ENCODE measurements at places on chromosomes 16 and 17.

- no peak for DNase-seq
These were observed 183.5 kb downstream of the CHD9NB start for GRCh38 chr16:52869243-52869642.

DNA sequence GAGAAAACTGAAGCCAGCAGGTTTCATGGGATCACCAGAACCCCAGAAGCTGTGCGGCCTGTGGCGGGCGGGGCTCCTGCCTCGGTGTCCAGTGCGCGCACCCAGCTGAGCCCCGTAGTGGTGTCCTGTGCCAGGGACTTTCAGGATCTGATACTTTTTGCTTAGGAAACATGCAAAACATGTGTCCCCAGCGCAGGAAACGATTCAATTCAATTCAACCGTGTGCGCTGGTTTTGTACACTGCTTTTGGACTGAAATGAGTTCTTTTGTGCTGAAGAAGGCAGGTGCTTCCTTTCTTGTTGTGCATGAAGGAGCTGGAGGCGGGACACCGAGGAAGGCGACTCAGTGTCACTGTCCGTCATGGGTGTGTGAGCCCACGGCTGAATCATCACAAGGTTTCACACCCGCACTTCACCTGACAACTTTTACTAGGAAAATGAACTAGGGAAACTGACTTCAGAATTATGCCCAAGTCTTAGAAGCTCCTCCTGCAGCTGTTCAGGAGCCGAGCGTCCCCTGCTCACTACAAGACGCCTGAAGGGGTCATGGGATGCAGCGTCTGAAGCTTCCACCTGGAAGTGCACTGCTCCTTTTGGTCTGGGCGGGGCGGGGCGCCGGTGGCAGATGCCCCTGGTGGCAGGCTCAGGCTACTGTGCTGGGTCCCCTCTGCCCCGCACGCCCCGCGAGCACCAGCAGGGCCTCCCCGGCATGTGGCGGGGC lies 31.4 kb upstream of the ZNF750 start:
- DNase-seq: no peak

GRCh38 chr17:44232061-44232460 lies 12.6 kb upstream of the UBTF start:
- no peak for DNase-seq

GRCh38 chr16:84318091-84318975 lies 23.7 kb downstream of the WFDC1 start:
- DNase-seq: no peak

DNA sequence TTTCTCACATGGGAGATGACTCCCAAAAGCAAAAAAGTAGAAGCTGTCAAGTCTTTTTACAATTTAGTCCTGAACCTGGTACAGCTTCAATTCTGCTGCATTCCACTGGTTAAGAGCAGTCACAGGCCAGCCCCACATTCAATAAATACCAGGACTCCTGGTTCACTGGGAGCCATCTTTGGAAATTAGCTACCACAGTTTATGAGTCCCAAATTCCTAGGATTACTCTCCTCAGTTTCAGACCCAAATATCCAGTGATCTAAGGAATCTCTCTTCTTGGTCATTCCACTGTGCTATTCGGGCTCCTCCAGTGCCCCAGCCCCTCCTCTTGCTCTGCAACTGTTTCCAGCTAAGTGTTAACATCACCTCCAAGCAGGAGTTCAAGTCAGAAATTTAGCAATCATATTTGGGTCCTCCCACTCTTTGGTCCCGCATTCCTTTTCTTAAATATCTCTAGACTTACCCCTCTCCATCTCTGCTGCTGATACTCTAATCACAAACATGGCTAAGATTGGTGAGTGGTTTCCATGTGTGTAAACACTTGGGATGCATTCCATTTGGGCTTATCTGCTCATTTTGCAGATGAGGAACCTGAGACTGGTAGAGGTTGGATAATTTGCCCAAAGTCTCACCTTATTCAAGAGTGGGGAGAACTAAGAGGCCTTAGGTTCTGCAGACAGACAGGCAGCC lies 9.6 kb upstream of the WIPF2 start:
- DNase-seq: no peak

DNA sequence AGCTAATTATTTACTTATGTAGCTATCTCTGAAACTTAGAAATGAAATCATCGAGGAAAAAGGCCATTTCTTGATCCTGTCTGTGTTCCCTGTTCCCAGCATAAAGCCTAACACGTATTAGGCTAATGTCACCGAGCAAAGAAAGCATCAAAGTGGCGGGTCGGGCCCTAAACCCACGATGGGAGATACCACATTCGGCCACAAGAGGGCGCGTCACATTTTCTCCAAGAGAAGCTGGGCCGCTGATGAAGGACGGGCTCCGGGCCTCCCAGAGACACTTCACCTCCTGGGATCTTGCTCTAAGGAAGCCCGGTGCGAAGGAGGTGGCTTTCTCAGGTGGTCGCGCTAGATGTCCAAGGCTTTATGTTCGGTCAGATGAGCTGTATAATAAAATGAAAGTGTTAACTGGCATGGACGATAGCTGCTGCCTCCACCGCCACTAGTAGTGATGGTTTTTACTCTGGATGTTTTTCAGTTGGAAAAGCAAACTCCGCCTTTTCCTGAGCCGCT lies 853 bp upstream of the PDK2 start:
- peak; percentile 83 for DNase-seq

DNA sequence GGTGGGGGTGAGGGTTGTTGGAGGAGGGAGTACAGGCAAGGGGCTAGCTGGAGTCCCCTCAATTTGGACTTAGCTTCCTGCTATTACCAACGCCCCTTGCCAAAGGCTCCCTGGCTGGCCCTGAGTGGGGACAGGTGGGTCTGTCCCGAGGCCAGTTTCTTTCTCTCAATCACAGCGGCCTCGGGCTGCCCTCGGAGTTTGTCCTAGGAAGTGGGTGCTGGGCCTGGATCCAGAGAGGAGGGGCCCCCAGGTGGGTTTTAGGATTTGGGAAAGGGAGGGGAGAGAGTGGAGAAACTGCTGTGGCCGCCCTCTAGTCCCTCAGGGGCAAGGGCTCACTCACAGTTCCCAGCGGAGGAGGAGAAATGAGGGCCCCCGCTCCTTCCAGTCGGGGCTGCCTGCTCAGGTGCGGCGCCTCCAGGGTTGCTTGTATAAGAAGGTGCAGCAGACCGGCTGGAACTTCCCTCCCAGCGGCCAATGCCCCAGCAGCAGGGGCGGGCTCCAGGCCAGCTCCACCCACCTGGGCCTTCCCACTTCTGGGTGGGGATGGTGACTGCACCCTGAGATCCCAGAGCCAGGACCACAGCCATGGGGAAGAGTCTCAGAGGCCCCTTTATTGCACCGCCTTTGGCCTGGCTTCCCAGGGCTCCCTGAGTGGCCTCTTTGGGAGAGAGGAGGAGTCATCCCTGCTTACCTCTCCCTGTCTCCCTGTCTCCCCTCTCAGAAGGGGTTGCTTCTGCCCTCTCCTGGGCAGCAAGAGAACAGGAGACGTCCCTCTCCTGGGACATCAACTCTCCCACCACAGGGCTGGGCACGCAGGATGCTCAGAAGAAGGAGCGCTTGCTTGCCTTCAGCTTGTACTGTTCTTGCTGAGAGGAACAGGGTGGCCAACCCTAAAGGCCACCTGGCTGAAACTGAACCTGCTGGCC lies 112.0 kb upstream of the SMURF2 start:
- DNase-seq: peak; percentile 86

GRCh38 chr16:73170612-73171038 lies 122.7 kb upstream of the ZFHX3 start:
- DNase-seq: no peak

DNA sequence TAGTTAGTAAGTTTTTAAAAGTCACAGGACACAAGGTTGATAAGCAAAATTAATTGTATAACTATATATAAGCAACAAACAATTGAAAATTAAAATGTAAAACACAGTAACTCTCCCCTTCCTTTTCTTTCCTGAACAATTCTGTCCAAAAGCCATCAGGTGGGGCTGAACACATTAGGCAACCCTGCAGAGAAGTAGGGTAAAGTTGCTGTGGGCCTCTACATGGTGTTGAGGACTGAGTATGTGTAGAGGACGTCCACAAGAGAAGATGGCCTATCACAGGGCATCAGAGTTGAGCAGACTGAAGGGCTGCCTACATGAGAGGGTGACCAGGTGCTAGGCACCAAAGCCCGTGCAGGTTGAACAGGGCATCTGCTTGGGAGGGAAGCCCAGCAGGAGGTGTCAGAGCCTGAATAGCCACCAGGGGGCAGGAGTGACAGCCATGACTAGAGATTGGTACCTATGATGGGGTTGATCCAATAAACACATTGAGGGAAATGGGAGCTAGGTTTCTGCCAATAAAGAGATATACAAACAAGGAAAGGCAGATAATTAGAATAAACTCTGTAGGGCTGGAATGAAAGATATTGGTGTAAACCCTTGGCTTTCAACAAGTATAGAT lies 415.1 kb downstream of the NPIPA8 start:
- DNase-seq: peak; percentile 27

DNA sequence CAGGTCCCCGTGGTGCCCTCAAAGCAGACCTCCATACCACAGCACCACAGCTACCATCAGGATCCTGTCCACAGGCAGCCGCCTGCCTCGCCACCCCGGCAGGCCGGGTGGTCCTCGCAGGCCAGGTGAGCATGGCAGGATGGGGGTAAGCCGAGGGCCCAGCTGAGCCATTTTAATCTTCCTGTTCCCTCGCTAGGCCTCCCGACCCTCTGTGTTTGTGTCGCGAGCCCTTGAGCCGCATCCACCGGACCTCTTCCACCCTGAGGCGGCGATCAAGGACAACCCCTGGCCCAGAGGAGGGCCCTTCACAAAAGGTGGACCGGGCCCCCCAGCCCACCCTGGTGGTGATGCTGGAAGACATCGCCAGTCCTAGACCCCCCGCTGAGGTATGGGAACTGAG lies 2.0 kb downstream of the PRR14 start:
- no peak for DNase-seq

DNA sequence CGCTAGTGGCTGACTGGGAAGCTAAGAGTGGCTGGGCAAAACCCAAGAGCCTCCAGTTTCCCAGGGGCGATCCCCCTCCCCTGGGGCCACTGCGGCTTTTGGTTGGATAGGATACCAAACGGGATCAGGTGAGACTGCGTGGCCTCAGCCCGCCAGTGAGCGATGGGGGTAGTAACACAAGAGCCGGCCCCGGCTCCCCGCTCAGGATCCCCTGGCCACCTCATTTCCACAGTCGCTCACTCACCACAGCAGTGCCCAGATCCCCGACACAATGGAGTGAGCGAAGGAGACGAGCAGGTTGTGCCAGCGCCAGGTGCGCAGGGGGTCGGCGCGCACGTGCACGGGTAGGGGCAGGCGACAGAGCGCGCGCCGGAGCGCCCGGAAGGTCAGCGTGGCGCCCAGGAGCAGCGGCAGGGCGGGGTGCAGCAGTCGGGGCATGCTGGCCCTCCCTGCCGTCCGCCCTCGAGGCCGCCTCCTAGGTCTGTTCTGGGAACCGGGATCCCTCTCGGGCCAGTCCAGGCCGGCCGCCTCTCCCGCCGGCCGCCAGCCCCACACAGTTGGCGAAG lies 290 bp downstream of the TLCD1 start:
- DNase-seq: peak; percentile 83

GRCh38 chr16:11689031-11689840 lies 21.0 kb downstream of the SNN start:
- DNase-seq: no peak

DNA sequence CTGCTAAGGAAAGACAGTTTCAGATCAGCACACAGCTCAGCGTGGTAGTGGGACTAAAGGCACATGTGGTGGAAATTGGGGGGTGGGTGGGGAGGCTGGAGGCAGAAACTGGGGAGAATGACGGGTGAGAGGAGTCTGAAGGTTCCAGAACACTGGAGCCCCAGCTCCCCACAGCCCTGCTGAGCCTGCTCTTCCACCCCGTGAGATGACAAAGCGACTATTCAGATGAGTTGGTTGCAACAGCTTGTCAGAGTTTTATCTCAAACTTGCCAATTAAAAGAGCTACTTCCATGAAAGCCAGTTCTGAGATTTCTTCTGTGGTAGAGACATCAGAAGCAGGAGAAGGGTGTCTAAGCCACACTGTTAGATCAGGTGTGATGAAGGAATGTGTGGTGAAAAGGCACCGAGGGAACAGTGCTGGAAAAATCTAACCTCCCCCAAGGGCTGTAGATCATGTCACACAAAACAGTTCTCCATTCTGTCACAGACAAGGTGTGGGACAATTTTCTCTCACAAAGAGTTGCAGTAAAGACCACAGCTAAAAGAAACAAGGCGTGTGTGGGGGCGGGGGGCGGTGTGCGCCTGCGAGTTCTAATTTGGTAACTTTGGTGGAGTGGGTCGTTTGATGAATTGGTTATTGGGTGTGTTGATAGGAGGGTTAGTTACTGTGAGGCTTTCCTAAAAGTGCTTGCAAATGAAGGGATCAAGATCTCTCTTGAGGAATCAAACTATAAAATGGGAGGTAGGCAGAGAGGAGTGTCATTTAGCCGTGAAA lies 39.0 kb downstream of the CCDC182 start:
- no peak for DNase-seq

DNA sequence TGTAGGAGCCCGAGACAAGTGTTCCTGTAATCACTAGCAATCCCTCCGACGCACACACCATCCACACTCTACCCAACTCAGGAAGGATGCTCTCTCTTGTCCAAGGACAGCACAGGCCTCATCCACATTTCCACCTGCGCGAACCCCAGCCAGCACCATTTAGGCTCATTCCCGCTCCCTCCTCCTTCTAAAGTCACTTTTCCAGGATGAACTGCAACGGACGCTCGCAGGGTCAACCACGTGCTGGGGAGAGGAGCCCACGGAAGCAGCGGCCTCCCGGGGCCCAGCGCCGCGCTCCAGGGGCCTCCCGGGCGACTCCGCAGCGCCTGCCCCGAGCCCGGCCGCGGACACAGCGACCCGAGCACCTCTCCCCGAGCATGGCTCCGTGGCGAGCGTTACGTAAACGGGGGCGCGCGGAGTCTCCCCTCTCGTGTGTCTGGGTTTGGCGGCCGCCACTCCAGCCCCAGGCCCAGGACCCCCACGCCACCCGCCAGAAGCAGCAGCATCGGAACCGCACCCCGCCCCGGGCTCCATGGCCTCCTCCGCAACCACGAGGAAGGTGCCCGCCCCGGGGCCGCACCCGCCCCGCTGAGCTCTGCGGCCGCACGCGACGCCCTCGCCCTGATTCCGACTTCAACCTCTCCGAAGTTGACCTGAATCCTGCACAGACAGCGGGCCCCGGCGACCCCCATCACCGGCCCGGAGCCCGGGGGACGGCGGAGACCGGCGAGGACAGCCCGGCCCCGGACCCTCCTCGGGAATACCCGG lies 668 bp downstream of the USP36 start:
- peak; percentile 56 for DNase-seq

Data from SW480 (cell line).